ENCODE measurements at places on chromosomes 3 and 15.
A peak's percentile ranks its signal among the peaks of the same experiment; 100 is the strongest.

GRCh38 chr3:177721864-177722785 lies 524.8 kb upstream of the TBL1XR1 start:
- no peak for ATAC-seq

DNA sequence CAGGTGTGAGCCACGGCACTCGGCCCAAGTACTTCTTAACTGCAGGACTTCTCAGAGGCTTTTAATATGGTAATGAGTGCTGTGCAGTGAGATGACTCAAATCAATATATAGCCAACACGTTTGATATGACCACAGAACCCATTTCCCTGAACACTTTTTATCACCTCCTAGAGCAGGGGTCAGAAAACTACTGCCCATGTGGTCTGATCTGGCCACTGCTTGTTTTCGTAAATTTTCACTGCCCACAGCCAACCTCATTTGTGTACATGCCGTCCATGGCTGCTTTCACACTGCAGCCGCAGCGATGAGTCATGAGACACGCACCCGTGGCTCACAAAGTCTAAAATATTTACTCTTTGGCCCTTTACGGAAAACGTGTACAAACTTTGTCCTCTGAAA lies 179.2 kb downstream of the RORA start:
- ATAC-seq = peak; percentile 47

DNA sequence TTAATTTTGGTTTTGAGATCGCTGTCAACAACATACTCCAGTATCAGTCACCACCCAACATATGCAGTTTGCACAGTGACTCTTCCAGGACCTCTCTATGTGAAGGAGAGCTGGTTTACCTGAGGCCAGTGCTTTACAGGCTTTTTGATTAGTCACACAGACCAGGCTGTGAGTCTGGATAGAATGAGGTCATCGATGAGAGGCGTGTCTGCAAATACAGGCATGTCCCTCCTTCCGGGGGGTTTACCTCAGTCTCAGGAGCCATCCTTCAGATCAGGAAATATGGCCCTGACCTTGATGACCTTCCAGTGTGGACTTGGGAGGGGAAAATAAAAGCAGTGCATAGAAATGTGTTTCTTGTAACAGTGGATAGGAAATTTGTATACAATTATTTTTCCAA lies 46.9 kb downstream of the KBTBD12 start:
- peak; percentile 96 for ATAC-seq

- ATAC-seq = no peak
Observed at GRCh38 chr3:12729051-12729651, 29.9 kb downstream of the TMEM40 start.

GRCh38 chr3:34159613-34160420 lies 361.4 kb downstream of the PDCD6IP start:
- no peak for ATAC-seq

- ATAC-seq = peak; percentile 61
Observed at GRCh38 chr3:16290007-16290826, 25.2 kb downstream of the OXNAD1 start.

DNA sequence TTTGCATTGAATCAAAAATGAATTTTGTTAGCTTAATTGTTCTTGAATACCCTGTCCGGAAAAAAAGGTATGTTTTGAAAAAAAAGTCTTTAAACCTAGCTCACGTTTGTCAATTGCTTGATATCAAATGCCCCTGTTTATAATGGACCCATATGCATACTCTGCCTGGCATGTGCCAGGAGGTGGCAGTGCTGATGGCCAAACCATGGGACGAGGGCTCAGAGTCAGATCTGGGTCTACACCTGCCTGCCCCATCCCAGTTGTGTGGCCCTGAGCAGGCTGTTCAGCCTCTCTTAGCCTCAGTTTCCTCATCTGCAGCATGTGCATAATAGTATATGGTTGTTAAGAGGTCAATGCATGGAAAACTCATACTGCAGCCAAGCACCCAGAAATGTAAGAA lies 38.8 kb downstream of the PRKCD start:
- ATAC-seq = no peak

GRCh38 chr3:48243886-48244285 lies 3.0 kb downstream of the ZNF589 start:
- no peak for ATAC-seq

DNA sequence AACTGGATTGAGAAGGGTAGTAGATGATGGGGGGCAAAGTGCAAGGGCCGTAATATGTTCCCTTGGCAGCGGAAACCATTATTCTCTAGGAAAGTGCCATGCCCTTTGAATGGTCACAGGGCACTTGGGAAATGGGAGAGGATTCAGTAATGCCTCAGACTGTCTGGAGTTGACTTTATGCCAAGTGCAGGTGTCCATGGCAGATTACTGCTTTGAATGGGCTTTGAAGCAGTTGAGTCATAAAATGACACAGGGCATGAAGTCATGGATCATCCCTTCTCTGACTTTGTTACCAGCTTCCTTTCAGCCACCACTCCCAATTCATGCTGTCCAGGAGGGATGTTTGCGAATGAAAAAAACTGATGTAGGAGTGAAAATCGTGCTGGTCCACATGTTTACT lies 20.1 kb downstream of the AADACL2 start:
- peak; percentile 61 for ATAC-seq

GRCh38 chr3:177574222-177574856 lies 377.1 kb upstream of the TBL1XR1 start:
- peak; percentile 62 for ATAC-seq

- ATAC-seq = no peak
Observed at GRCh38 chr15:100785181-100786138, 94.2 kb upstream of the ALDH1A3 start.

- no peak for ATAC-seq
Observed at GRCh38 chr15:66225656-66226274, 27.8 kb downstream of the MEGF11 start.

DNA sequence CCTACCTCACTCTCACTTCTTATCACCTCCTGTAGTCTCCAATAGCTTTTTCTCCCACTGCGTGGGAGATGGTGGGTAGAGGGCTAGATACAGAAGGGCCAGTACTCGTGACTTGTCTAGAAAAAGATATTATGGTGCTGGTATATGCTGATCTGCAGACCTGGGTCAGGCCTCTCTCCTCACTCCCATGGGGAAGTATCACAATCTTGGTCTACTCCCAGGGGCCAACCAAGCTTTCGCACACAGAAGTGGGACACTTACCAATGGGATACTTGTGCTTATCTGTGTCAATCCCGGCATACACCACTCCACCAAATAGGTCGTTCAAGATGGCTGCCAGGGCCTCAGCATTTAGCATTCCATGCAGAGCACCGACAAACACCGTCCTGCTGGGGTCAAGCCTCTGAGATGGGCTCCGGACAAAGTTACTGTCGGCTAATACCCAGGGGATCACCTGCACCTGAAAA lies 9.0 kb upstream of the RPS17 start:
- ATAC-seq = no peak

DNA sequence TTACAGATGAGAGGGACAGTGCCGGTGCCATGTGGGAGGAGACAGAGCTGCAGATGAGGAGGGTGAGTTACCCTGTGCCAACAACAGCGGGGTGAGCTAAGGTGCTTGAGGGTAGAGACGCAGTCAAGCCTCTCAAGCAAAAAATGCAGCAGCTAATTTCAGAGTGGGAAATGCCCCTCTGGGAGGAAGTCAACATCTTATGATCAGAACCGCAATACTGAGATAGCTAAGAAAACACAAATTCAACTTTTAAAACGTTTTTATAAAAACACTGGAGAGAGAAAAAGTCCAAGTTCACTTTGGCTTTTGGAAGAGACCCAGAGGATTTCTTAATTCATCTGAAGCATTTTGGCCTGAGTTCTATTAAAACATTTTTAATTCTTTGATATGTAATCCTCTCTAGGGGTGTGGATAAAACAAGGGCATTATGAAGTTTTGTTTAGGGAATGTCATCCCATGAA lies 319.2 kb downstream of the SLC9A9 start:
- ATAC-seq = peak; percentile 49

GRCh38 chr15:68586274-68586961 lies 7.6 kb downstream of the CORO2B start:
- peak; percentile 34 for ATAC-seq

DNA sequence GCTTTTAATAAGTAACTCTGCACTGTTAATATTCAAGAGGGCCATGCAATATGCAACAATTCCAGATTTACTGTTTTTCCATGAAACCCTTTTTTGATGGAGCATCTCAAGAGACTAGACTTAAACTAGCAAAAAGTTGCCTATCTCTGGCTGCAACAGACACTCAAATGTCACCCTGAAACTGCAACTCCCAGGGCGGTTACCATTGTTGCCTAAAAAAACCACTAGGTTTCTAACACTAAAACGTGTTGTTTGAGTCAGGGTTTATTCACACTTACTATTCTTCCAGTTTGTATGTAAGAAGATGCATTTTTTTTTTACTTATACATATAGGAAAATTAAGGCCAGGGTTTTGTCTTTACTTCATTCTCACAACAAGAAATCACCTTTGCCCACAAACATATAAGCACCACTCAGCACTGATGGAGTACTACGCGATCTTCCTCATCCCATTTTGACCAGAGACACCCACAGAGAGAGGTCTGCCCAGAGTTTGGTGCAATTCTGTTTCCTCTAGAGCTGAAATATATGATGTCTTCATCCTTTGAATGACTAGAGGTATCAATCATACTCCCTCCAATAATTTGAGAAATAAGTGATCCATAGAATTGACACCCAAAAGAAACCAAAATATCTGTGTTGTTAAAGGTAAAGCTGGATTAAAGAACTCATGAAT lies 124.0 kb upstream of the SNTN start:
- ATAC-seq = no peak

DNA sequence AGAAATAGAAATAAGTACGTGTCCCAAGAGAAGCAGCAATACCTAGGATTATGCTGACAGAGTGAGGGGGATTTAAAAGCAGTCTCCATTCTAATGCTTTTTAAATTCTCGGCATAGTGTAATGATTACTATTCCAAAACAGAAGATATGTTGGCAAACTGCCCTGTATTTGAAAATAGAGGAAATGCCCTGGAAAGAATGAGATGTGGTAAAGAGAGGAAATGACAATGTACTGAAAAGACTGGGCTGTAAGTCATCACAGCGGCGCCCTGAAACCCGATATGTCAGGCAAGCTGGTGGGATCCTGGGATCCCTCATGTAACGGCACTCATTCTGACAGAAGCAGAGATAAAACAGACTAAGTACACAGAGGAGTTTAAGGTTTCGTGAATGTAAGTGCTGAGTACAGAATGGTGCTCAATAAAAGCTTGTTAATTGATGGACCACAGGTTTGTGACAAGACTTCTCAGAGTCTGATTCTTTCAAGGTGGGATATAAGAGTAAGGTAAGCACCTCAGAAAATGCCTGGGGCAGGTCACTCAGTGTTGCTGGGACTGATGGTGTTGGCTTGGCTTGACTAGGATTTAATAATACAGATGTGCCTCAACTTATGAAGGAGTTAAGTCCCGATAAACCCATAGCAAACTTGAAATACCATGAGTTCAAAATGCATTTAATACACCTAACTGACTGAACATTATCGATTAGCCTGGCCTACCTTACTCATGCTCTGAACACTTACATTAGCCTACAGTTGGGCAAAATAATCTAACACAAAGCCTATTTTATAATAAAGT lies 91.4 kb downstream of the NFKBIZ start:
- no peak for ATAC-seq
